ENCODE measurements at places on chromosomes 16 and 17.

GRCh38 chr16:11503566-11503965 lies 83.2 kb downstream of the LITAF start:
- DNase-seq = no peak

- DNase-seq = no peak
Measured at GRCh38 chr16:12976936-12977335, 75.5 kb downstream of the SHISA9 start.

DNA sequence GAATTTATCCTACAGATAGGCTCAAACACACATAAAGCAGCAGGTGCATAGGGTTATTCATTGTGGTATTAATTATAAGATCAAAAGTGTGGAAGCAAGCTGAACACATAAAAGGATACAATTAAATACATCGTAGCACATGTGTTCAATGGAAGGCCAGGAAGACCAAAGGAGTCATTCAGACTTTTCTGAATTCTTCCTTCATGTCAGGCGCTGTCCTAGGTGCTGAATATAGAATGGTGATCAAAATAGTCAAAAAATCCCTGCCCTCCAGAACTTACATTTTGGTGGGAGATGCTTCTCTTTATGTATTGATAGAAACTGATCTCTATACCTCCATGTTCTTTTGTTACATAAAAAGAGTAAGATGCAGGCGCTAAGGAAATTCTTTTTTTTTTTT lies 439.0 kb upstream of the ASIC2 start:
- DNase-seq = peak; percentile 29

DNA sequence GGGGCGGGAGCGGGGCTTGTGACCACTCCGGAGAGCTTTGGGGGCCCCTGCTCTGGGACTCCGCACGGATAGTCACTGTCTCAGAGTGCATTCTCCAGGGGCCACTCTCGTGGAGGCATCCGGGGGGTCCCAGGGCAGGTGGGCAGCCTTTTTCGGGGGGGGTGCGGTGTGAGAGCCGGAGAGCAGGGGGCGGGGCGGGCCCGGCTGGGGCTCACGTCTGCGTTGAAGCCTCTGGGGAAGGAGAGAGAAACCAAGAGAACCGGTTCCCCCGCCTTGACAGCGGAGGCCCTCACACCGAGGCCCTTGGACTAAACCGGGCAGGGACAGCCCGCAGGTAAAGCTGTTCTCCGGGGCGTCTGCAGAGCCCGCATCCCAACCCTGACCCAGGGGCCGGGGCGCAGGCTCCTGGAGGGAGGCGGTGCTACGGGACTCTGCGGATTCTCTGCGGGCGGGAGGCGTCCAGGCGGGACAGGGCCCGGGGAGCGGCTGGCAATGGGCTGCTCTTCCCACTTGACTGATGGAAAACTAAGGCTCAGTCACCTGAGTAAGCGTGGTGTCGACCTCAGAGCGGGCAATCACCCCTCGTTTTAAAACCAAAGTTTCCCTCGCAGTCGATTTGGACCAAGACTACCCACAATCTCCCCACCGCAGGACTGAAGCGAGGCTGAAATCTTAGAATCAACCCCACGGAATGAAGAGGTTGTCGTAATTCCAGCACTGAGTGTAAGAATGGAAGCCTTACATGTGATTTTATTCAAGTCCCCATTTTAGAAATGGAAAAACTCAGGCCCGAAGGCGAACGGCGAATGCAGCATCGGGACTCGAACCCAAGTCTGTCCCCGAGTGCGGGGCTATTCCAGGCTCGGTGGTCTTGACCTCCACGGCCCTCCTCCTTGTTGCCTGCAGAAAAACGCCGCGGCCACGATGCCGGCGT lies 49.6 kb upstream of the AMZ2 start:
- DNase-seq = peak; percentile 89

- DNase-seq = no peak
Measured at GRCh38 chr16:19861811-19862327, 22.8 kb downstream of the GPRC5B start.

- DNase-seq = no peak
Measured at GRCh38 chr16:57844416-57845030, 42.2 kb upstream of the KIFC3 start.

- DNase-seq = no peak
Measured at GRCh38 chr16:72389791-72390190, 217.8 kb upstream of the PMFBP1 start.

- DNase-seq = no peak
Measured at GRCh38 chr16:57589374-57589773, 39.1 kb upstream of the ADGRG1 start.

DNA sequence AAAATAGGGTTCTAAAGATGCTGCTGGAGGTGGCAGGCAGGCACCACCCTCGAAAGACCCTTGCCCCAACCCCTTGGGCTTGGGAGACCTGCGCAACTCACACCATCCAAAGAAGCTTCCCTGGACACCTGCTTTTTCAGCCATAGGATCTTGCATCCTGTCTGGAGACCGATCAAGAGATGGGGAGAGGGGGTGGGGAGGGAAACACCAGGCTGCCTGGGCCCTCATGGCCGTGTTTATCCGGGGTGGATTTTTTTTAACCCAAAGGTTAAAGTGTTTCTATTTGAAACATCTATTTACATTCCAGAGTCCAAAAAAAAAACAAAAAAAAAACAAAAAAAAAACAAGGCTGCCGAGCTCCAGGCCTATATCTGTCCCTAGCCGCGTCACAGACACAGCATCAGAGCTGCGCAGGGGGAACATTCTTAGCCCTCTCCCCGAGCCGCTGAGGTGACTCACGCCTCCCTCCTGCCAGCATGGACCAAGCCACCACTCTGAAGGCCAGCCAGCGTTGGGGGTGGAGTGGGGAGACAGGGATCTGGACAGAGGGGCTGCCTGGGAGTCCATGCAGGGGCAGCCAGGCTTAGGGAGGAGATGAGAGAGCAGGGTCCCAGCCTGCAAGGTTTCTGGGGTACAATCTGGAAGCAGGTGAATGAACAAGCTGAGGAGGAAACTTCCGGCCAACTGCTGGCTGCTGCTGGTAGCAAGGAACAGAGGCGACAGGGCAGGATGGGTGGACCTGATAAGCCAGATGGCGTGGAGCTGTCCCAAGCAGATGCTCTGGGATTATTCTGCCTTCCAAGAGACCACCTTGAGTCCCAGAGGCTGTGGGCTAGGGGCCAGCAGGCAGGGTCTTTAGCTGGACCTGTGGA lies 14.8 kb downstream of the HDAC5 start:
- DNase-seq = no peak

DNA sequence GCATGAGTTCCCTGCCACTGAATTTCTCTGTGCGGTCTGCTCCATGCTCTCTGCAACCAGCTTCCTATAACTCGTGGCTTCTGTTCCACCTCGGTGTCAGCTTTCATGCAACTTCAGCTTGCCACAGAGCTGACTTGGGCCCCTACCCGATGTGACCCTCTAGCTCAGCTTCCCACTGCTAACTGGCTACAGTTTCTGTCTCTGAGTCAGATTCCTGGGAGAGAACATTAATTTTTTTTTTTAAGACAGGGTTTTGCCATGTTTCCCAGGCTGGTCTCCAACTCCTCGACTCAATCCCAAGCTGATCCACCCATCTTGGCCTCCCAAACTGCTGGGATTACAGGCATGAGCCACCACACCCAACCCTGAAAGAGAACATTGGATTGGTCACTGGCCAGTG lies 35.5 kb upstream of the PSMD7 start:
- DNase-seq = no peak

DNA sequence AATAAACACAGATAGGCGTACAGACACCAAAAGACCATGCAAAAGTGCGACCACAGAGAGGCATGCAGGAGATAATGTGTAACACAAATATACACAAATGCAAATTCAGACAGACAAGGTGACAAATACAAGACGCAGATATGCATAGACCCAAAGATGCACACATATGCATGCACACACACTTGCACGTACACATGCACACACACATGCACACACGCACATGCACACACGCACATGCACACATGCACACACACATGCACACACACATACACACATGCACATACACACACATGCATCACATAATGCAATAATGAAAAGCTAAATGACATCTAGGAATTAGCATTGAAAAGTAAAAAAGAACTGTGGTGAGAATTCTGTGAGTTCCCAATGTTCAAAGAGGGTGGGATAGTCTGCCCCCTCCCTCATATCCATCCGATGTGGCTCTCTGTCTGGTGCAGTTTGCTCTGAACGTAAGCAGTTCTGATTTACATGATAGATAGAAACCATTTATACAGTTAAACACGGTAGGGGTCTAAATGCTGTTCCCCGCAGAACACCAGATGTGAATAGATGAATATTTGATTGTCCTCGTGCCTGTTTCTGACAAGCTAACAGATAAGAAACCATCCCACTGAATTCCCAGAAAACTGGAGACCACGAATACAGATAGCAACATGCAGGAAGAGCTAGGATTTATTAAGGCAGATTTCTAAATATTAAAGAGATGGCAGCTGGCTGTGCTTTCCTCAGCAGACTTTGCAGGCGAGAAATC lies 186.1 kb downstream of the TMEM114 start:
- no peak for DNase-seq

DNA sequence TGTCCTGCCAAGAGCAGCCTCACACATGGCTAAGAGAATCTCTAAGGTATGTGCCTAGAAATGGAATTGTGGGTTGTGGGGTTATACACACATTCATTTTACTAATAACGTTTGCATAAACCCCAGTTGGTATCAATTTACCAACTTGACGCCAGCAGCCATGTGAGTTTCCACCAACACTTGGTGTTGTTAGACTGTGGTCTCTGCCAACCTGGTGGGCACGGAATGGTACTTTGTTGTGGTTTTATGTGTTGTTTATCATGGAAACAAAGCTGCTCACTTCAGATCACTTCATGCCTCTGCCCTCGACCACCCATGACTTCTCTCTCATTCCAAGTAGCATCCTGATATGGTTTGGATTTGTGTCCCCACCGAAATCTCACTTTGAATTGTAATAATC lies 152.0 kb upstream of the CDC42EP4 start:
- DNase-seq = no peak

- DNase-seq = no peak
Measured at GRCh38 chr17:17358866-17359265, 55.7 kb downstream of the NT5M start.

DNA sequence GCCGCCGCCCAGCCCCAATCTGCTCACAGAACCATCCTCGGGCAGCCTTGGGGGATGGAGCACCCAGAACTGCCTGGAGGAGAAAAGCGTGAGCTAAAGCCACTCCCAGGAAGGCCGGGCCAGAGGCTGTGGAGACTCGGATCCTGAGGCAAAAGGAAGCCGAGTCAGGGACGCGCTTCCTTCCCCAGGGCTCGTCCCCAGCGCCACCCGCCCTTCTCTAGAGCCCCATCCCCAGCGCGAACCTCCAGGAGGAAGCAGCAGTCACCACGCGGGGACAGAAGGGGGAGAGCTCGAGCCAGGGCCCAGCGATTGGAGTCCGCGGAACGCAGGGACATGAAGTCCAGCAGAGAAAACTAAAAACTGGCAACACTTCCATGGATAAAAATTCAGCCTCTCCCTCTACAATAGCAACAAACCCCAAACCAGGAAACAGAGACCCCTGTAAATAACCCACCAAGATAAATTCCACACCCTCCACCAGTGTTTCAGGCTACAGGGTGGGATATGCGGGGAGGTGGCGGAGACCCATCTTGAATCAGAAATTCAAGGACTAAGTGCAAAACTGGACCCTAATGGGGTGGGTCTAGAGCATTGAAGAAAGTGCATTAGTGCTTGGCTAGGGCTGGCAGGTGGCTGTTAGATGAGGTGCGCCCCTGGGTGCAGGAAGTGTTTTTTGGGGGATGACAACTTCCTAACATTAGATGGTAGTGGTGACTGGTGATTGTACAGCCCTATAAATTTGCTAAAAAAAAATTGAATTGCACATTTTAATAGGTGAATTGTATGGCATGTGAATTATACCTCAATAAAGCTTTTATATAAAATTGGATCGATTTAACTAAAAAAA lies 116.1 kb upstream of the METRNL start:
- DNase-seq = peak; percentile 78

DNA sequence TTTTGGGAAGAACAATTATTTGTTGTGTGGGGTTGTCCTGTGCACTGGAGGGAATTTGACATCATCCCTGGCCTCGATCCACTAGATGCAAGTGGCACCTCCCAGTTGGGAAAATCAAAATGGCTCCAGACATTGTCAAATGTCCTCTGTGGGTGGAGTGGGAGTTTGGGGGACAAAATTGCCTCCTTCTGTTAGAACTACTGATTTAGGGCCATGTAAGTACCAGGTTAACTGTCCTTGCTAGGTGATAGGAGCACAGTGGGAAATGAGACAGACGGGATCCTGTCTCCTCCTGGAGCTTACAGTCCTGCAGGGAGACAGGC lies 56.8 kb downstream of the ARHGAP23 start:
- DNase-seq = no peak

GRCh38 chr16:74871608-74872007 lies 97.0 kb upstream of the FA2H start:
- no peak for DNase-seq

DNA sequence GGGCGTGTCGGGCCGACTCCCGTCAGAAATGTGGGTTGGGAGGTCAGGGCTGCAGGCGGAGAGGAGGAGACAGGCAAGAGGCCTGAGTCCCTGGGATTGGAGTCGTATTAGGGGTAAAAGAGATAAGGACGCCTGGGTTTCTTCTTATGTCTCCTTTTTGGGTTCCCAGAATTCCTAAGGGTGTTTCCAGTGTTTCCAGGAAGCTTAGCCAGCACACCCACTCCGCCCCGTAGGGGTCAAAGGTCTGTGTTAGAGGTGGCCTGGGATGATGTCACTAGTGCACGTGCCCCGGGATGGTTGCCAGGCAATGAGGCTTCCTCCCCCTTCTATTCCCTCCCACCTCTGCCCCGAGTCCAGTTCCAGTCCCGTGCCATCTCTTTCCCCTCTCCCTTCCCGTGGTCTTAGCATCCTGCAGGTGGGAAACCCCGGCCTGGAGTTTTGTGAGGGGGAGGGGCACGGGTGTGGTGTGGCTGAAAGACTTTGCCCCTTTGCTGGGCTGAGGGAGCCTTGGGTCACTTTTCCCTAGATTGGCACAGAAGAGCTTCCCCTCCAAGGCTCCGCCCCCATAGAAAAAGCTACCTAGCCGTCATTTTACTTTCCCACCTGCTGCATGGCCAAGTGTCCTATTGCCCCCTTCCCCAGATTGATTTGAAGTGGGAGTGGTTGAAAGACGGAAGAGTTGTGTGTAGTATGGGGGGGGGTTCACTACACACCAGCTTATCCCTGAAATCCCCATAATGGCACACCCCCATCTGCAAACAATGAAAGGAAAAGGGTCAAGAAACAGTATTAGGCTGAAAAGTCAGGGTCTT lies 2.8 kb downstream of the KDM6B start:
- peak; percentile 95 for DNase-seq

DNA sequence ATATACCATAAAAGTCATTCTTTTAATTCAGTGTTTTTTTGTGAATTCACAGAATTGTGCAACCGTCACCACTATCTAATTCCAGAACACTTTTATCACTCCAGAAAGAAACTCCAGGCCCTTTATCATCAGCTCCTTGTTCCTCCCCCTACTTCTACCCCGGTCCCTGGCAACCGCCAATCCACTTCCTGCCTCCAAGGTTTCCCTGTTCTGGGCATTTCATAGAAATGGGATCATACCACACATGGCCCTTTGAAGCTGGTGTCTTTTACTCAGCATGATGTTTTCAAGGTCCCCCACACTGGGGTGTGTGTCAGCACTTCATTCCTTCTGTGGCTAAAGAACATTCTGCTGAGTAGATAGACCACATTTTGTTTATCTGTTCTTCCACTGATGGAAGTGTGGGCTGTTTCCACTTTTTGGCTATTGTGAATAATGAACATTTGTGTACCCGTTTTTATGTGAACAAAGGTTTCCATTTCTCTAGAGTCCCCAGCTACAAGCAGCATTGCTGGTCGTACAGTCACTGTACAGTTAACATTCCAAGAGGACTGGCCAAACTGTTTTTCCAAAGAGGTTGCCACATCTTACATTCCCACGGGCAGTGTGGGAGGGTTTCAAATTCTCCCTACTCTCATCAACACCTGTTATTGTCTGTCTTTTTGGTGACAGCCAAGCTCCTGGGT lies 75.8 kb upstream of the ZNF469 start:
- DNase-seq = peak; percentile 29

- DNase-seq = no peak
Measured at GRCh38 chr17:43003542-43004172, 2.9 kb upstream of the IFI35 start.
